ENCODE measurements at places on chromosomes 6 and 20.

DNA sequence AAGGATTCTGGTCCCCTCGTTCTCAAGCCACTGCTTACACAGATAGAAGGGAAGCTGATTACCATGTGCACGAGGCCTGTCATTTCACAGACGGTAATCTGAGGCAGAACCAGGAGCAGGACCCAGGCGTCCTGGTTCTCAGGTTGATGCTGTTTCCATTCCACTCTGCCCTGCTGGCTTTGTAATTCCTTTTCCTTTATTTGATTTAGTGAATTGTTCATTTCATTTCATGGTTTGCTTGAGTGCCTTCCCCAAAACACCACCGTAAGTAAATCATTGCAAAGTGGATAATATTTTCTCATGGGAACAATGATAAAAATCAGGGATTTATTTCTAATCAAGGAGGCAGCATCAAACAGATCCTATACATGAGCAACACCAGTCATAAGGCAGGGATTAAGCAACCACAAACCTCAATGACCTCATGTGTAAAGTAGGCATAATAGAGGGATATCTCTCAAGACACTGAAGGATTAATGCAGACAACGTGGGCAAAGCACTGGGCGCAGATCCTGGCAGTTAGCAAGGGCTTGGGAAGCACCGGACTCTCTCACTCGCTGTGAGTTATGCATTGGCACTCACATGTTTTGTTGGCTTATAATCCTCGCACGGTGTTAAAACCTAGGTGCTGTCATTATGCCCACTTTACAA, 229.5 kb upstream of the FOXQ1 start:
- DNase-seq = no peak

GRCh38 chr6:151805286-151805840, 2.1 kb upstream of the ESR1 start:
- no peak for DNase-seq

GRCh38 chr6:29796026-29796425, 31.6 kb upstream of the HLA-G start:
- no peak for DNase-seq

DNA sequence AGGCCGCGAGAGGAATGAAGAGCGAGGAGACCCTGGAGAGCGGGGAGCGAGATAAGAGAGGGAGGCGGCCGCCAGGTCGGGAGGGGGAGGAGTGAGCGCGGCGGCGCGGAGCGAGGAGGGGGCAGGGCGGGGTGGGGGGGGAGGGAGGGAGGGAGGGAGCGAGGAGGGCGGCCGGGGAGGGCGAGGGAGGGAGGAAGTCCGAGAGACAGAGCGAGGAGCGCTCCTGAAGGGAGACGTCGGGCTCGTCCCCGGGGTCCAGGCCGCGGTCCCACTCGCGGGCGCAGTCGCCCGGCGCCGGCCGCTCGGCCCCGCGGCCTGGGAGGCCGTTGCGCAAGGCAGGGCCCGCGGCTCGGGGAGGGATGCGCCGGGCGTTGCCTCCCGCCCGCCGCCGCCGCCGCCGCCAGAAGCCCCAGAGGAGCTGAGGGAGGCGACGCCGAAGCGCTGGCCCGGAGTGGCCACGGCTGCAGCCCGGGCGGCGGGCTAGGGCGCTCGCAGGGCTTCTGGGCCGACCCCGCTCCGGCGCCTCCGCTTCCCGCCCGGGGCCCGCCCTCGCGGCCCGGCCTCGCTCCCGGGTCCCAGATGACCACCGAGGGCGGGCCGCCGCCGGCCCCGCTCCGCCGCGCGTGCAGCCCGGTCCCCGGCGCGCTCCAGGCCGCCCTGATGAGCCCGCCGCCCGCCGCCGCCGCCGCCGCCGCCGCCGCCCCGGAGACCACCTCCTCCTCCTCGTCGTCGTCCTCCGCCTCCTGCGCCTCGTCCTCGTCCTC, at the start of gene FOXF2:
Gene FOXF2 (plus strand): TSS at position 208 of the 764 bp plus-strand sequence. CDS start 372 bp downstream, at position 580.
- DNase-seq = no peak

DNA sequence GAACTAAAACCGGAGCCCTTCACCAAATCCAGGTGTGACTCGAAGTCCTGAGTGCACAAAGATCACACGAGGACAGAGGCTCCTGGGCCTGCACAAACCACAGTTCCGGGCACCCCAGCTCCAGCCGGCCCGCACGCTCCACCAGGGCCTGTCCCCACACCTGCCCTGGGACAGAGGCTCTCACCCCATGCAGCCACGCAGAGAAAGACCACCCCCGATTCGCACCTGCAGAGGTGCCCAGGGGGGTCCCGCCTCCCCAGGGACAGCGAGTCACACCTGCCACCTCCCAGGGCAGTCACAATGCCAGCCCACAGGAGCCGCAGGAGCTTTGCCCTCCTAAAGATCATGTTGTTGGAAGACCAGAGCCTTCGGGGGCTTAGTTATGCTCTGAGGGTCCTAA, 25.4 kb upstream of the MRGBP start:
- no peak for DNase-seq

GRCh38 chr6:144115219-144115618, 19.8 kb upstream of the SF3B5 start:
- DNase-seq = no peak

GRCh38 chr6:170259278-170259677, 31.6 kb downstream of the DLL1 start:
- DNase-seq = no peak

GRCh38 chr20:4689220-4689619, 32.5 kb upstream of the PRND start:
- no peak for DNase-seq

- no peak for DNase-seq
Observed at GRCh38 chr20:47328129-47328528, 28.4 kb downstream of the ZMYND8 start.

All from activated T-helper 9 cell treated with anti-CD3 and anti-CD28 coated beads, Interleukin-2, amount 50 U/mL, for 16 hours (primary cell).